ENCODE measurements at places on chromosomes 6 and 20.

GRCh38 chr6:63066055-63066704, 145.1 kb upstream of the FKBP1C start:
- no peak for DNase-seq

GRCh38 chr6:116010790-116011401, 49.8 kb downstream of the FRK start:
- peak; percentile 58 for DNase-seq

- no peak for DNase-seq
Measured at GRCh38 chr6:36116943-36117342, 13.4 kb upstream of the MAPK13 start.

- DNase-seq: no peak
Measured at GRCh38 chr6:158172001-158172400, 3.9 kb downstream of the GTF2H5 start.

DNA sequence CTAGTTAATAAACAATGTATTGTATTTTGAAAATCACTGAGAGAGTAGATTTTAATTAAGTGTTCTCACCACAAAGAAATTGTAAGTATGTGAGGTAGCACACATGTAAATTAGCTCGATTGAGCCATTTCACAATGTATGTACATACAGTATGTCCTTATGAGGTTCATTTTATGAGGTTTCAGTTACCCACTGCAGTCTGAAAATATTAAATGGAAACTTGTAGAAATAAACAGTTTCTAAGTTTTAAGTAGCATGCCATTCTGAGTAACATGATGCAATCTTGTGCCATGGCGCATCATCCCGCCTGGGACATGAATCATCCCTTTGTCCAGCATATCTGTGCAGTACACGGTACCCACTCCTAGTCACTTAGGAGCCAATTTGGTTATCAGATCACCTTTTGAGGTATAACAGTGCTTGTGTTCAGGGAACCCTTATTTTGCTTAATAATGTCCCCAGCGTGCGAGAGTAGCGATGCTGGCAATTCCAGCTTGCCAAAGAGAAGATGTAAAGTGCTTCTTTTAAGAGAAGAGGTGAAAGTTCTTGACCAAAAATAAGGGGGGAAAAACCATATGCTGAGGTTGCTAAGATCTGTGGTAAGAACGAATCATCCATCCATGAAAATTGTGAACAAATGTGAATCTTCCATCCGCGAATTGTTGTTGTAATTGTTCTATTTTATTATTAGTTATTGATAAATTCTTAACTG, 64.7 kb downstream of the KCNS1 start:
- no peak for DNase-seq

DNA sequence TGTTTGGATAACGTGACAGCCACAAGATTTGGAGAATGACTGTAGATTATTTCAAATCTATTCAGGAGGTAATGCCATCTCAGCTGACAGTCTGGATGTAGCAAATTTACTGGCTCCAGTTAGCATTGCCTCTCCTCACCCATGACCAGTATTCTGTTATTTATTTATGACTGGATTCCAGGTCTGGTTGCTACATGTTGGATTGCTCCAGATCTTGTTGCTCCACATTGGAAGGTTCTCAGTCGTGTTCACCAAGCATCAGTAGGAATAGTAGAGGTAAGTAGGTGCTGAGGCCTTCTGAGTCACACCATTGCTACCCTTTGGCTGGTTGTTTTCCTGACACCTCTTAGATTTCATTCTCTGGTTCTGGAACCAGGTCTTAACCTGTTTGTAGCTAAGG, 69.5 kb upstream of the ELOVL5 start:
- no peak for DNase-seq

- DNase-seq: peak; percentile 55
Measured at GRCh38 chr6:45681860-45682511, 304.3 kb upstream of the SUPT3H start.

- peak; percentile 17 for DNase-seq
Measured at GRCh38 chr6:149716181-149716963, 1.5 kb downstream of the LATS1 start.

- no peak for DNase-seq
Measured at GRCh38 chr20:3413393-3413889, 6.0 kb upstream of the DNAAF9 start.
